ENCODE measurements at places on chromosomes 13 and 19. TPM values are rescaled to one million over a fixed set of nuclear protein-coding genes. Genes with fewer than 3 reads are reported as not detected.

DNA sequence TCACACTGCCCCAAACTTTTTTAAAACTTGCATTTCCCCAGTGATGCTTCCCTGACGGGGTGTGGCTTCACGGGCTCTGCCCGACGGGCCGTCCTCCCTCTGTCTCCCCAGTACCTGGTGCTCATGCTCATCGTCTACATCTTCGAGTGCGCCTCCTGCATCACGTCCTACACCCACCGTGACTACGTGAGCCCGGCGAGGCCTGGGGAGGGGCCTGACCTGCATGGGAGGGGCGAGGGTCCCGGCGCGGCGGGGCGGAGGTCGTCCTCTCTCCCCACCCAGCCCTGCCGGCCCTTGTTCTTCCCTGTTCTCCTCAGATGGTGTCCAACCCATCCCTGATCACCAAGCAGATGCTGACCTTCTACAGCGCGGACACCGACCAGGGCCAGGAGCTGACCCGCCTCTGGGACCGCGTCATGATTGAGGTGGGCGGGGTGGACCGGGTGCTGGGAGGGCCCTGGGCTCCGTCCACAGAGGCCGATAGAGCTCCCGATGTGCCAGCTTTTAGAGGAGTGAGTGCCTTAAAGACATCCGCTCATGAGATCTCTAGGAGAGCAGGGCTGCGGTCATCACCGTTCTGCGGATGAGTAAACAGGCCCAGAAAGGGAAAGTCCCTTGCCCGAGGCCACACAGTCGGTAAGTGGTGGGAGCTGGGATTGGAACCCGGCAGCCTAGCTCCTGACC lies 6.9 kb downstream of the UPK1A start:
- DNase-seq = no peak

DNA sequence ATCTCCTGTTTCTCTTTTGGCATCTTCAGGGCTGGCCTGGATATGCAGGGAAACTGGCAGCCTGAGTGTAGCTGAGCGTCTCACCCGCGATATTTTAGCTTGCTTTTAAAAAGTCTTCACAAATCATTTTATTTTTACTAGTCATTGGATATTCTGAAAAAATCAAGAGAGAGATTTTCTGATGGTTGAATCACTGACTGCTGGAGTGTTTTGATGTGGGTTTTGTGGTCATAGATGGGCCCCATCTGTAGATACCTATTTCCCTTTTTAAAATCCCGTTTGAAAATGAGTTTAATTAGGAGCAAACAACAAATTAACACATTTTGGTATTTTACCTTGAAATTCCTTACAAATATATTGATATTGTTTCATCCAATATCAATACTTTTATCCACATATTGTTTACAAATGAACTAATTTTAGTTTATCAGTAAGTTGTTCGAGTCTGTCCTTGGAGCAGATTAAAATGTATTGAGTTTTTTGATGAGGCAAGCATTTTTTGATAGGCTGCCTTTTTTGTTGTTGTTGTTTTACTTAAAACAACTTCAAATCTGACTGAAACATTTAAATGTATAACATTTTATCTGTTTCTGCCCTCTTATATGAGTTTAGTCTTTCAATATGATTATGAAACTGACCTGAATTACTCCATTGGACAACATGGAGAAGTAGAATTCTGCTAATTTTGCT lies 21.5 kb upstream of the OXGR1 start:
- no peak for DNase-seq

DNA sequence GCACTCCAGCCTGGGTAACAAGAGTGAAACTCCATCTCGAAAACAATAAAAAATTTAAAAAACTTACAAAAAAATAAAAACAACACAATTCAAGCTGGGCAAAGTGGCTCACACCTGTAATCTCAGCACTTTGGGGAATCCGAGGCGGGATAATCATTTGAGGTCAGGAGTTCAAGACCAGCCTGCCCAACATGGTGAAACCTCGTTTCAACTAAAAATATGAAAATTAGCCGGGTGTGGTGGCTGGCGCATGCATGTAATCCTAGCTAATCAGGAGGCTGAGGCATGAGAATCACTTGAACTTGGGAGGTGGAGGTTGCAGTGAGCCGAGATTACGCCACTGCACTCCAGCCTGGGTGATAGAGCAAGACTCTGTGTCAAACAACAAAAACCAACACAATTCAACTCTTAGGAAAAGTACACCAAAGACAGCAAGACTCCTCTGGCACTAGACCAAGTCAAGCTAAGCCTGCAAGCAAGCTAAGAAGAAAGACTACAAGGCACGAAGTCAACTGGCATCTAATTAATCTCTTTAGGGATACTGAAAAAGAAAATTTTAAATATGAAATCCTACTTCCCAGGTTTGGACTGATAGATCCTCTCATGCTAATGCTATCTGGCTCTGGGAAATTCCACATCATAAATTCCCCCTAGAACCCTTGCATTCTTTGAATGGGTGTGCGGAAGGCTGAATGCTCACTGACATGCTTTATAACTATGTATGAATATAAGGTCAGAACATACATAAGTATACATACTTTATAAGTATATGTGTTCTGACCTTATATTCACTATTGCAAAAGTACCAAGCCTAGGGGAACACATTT lies 7.9 kb downstream of the PBX4 start:
- DNase-seq = no peak

GRCh38 chr13:44240611-44241145 lies 132.9 kb upstream of the SERP2 start:
- DNase-seq = no peak

DNA sequence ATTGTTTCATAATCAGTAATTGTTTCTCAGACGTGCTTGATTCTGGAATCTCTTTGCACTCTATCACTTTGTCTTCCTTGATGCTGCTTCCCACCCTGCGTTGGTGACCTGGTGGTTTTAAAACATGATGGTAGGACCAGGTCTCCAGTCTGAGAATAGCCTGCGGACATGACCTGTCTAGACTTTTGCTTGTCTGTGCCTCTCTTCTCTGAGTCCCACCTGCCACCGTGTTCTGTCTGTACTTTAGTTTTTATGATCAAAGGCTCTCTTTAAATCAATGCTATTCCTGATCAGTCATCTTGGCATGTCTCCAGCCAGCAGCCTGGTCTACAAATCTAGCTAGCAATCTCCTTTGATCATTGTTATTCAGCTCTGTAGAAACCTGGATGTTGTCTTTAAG lies 933.9 kb downstream of the DIAPH3 start:
- no peak for DNase-seq

DNA sequence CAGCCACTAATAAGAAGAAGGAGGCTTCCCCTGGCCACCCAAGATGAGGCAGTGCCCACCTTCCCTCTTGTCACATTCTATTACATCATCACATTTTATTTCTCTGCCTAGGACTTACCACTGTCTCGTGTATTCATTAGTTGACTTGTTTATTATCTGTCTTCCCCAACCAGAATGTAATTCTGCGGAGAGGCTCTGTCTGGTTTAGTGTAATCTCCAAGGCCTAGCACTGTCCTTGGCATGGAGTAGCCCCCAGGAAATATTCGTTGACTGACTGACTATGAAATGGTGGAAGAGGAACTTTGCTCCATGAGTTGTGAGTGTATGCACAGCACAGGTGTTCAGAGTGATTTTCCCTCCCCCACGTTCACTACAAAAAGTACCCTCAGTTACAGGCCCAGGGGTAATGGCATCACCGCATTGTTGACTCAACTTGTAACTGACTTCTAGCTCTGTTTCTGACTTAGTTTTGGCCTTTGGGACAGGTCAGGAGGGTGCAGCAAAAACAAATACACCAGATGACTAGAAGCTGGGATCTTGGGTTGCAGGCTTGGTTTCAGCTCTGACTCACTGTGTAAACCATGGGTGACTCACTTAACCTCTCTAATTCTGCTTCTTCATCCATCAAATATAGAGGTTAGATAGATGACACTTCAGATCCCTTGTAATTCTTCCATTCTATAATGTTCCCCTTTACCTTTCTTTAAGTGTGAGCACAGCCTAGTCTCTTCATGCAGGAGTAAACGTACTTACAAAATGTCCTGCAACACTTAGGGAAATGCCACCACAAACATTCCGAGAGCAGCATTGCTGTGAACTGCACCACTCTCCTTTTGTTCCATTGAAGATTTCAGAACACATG lies 229.7 kb downstream of the KCNRG start:
- peak; percentile 47 for DNase-seq

- DNase-seq = no peak
Measured at GRCh38 chr13:108305655-108306054, 36.1 kb downstream of the TNFSF13B start.

DNA sequence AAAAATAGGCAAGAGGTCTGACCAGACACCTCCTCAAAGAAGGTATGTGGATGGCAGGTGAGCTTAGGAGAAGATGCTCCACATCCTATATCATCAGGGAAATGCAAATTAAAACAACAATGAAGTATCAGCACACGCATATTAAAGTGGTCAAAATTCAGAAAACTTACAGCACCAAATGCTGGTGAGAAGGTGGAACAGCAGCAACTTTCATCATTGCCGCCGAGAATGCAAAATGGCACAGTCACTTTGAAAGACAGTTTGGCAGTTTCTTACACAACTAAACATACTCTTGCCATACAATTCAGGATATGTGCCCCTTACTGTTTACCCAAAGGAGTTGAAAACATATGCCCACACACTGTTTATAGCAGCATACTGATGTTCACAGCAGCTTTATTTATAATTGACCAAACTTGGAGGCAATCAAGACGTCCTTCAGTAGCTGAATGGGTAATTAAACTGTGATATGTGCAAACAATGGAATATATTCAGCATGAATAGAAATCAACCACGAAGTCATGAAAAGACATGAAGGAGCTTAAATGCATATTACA lies 22.5 kb downstream of the OR10H4 start:
- no peak for DNase-seq

Gene ZNF534
- not detected for total RNA-seq

Gene CBARP
- 2.2 TPM for total RNA-seq

Gene PSENEN
- 16.3 TPM for total RNA-seq

Data from pulmonary artery endothelial cell (primary cell).